ENCODE measurements at places on chromosomes 11 and 22. TPM values are rescaled to one million over a fixed set of nuclear protein-coding genes. Genes with fewer than 3 reads are reported as not detected.
A peak's percentile ranks its signal among the peaks of the same experiment; 100 is the strongest.

The SOX6 gene
- 1.8 TPM for total RNA-seq

DNA sequence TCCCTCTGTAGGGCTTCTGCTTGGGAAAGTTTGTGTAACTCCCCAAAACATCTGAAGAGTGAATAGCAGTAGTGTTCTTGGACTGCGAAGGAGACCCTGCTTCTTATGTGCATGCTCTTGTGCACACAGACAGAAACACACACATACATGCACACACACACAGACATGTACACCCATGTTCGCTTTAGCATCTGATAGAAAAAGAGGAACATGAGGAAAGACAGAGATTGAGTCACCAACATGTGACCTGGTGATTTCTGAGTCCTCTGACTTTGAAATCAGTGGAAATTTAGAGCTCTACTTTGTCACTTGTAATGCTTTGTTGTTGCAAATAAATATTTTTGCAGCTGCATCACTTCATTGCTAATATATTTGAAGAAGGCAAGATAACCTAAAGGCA is 23.8 kb downstream of the CD44 start:
- no peak for DNase-seq

- peak; percentile 62 for DNase-seq
These were observed 47.8 kb upstream of the BMAL1 start for GRCh38 chr11:13229711-13230318.

- DNase-seq, result no peak
These were observed 1.4 kb upstream of the RCE1 start for GRCh38 chr11:66841861-66842260.

The CDCA5 gene
- 19.3 TPM for total RNA-seq

DNA sequence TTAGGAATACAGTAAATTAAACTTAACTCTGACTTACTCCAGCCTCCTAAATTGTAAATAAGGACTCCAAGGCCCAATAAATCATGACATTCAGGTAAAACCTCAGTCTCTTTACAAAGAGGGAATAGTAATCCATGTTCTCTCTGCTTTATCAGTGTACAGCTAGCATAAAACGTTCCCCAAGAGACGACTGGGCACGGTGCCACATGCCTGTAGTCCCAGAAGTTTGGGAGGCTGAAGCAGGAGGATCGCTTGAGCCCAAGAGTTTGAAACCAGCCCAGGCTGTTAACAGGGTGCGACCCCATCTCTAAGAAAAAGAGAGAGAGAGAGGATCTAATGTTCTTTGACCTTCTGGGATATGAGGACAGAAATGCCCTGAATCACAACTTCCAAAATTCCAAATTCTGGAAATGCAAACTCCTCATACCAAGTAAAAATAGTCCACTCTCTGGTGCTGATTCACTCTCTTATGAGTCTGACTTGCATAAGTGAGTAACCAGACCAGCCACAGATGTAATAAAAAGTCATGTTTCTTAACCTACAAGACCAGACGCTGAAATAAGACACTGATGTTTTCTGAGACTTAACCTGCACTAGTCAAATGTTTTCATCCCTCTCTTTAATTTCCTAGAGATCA is 25.5 kb downstream of the NNMT start:
- peak; percentile 93 for DNase-seq

GRCh38 chr11:19290356-19290755 is 49.6 kb upstream of the E2F8 start:
- no peak for DNase-seq

GRCh38 chr11:46386674-46387073 is 4.9 kb downstream of the CHRM4 start:
- DNase-seq, result no peak

GRCh38 chr22:28183078-28183860 is 264.2 kb upstream of the PITPNB start:
- DNase-seq, result no peak

The LGR4 gene
- total RNA-seq, result 25.1 TPM

The LRFN4 gene
- 5.9 TPM for total RNA-seq

GRCh38 chr22:50403701-50404101 is 60.6 kb downstream of the PPP6R2 start:
- DNase-seq, result no peak

GRCh38 chr11:112637076-112637475 is 324.1 kb upstream of the NCAM1 start:
- DNase-seq, result no peak

DNA sequence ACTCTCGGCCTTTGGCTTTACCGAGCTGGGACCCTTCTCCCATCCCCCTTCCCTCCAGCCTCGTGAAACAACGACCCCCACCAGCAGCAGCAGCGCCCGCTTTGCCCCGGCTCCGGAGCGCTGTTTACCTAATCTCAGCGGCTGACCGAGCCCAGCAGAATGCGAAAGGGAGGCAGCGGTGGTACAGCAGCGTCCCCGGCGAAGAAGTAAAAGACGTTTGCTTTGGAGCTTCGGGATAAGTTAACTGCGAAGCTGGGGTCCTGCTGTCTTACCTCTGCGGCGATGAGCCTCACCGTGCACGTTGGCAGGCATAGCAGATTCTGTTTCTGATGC is 2.0 kb upstream of the LARGE1 start:
- peak; percentile 34 for DNase-seq

The GDPD4 gene
- total RNA-seq, result not detected

The ASPHD2 gene
- 4.2 TPM for total RNA-seq

DNA sequence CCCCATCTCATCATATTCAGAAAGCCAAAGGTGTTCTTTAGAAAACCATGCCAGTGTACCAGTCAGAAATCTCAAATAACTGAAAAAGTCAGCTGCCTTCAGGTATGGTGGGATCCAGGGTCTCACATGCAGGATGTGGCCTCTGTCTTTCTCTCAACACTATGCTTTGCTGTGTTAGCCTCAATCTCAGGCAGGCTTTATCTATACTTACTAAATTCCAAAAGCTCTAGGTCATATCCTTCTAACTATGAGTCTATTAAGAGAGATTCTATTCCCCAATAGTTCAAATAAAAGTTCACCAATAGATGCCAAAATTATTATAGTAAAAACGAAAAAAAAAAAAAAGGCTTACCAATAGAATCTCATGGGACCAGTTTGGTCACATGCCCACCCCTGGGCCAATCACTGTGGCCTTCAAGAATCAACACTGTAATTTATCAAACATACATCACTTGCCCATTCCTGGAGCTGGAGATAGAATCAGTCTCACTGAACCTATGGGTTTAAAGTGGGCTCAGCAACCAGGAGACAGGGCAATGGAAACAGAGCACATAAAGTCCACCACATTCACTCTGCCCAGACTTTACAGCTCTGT is 38.0 kb upstream of the APLNR start:
- DNase-seq, result peak; percentile 62

The DUSP8 gene
- total RNA-seq, result not detected

DNA sequence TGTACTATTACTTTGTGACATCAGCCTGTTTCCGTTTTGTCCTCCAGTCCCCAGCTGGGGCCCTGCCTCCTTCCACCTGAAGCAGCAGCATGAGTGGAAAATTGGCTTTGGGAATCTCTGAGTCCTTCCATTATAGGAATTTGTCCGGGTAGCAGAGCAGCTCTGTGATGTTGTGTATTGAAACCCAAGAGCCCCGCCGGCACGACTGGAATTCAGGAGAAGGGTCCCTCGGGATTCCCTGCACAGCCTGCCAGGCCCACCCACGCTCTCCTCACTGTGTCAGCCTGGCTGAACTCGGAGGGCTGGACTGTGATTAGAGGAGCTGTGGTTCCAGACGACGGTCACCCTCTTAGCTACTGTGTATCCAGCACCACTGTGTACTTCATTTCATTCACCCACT is 18.8 kb upstream of the TSPAN18 start:
- DNase-seq, result peak; percentile 29

The SPDYC gene
- total RNA-seq, result not detected

The APBB1 gene
- total RNA-seq, result 41.8 TPM

The PEX26 gene
- total RNA-seq, result 26.1 TPM

GRCh38 chr11:13205486-13205885 is 72.1 kb upstream of the BMAL1 start:
- no peak for DNase-seq

The KCNA4 gene
- 1.4 TPM for total RNA-seq

The TIGD3 gene
- not detected for total RNA-seq

GRCh38 chr11:125892071-125892470 is 4.6 kb downstream of the HYLS1 start:
- DNase-seq, result peak; percentile 27

The TMPRSS5 gene
- total RNA-seq, result 0.09 TPM

DNA sequence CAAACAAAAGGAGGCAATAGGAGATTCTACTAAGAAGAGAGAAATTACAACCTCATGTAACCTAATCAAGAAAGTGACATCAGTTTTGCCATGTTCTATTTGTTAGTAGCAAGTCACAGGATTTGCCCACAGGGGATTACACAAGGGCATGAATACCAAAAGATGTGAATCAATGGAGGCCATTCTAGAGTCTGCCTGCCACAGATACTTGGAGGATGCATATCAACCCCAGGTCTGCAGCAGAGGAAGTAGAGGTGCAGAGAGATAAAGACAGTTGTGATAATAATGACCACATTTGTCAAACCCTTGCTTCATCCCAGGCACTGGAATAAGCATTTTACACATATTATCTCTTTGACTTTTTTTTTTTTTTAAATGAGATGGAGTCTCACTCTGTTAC is 2.4 kb upstream of the ASCC2 start:
- DNase-seq, result no peak

The MIOX gene
- total RNA-seq, result not detected

DNA sequence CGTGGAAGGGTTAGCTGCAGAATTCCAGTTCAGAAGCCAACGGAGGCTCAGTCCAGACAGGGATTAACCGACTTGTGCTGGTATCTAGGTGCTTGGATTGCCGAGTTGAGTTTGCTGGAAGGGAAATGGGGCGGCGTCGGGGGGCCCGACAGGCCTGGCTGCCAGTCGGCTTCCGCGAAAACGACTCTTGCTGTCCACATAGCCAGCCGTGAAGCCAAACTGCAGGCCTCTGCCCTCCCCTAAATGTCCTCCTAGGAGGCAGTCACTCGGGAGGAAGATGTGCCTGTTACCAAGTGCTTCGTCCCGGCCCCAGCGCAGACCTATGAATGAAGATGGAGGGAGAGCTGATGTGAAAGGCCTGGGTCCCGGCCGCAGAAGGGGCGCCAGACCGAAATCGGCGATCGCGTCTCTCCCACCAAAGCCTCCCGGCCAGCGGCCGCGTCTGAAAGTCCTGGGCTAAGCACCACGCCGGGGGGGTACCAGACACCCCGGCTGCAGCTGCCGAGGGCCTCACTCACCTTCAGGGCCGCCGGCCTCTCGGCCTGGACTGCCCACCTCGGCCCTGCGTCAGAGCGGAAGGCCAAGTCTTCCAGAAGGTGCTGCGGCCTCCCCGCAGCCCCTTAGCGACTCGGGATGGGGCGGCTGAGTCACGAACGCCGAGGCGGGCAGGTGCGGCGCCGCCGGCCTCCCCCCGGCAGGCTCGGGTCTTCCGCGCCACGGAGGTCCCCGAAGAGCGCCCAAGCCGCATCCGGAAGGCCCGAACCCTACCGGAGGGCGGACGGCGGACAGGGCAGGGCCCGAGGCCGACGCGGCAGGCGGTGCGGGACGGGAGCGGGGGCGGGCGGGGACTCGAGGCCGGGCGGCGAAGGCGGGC is 7.5 kb downstream of the DPAGT1 start:
- DNase-seq, result peak; percentile 38

DNA sequence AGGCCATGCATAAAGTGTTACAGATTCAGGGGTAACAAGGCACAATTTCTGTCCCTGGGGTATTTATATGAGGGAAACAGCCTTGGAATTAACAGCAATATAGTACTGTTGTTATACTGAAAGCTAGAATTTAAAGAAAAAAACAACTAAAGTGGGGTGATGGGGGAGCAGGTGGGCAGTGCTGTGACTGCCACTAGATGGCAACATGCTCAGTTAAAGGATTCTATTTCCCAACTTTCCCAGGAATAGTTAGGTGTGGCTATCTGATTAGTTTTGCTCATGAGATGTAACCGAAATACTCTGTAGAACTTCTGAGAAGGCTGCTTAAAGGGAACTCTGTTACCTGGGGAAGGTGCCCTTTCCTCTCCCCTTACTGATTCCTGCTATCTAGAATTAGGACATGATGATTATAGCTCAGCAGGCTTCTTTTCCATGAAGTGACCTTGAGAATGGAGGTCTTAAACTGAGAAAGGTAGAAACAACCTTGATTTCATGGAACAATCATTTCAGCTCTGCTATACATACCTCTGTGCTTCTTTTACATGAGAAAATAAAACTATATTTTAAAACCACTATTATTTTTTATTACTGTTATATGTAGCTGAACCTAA is 102.6 kb downstream of the RELT start:
- peak; percentile 62 for DNase-seq

DNA sequence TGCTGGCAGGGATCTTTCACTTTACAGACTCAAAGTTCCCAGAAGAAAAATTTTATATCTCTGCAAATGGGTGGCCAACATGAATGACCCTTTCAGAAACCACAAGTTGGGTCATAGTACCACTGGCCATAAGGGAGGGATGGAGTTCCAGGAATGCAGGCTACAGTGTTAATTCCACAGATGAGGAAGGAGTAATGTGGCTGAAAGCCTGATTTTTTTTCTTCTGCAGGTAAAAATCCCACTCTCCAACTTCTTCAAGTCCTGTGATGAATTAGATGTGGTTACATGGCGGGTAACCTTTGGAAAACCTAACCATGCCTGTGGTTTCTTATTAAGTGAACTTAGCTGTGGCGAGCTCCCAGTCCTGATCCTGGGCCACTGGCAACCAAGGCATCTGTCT is 103.2 kb downstream of the SLC1A2 start:
- peak; percentile 43 for DNase-seq

- DNase-seq, result peak; percentile 96
These were observed 1.8 kb upstream of the CCND1 start for GRCh38 chr11:69638941-69639681.

- DNase-seq, result no peak
These were observed 132.3 kb downstream of the APIP start for GRCh38 chr11:34783816-34784317.

The MYOD1 gene
- total RNA-seq, result not detected

The TMEM41B gene
- total RNA-seq, result 26.8 TPM

- DNase-seq, result no peak
These were observed 118.9 kb downstream of the MRTFA start for GRCh38 chr22:40517631-40518030.

DNA sequence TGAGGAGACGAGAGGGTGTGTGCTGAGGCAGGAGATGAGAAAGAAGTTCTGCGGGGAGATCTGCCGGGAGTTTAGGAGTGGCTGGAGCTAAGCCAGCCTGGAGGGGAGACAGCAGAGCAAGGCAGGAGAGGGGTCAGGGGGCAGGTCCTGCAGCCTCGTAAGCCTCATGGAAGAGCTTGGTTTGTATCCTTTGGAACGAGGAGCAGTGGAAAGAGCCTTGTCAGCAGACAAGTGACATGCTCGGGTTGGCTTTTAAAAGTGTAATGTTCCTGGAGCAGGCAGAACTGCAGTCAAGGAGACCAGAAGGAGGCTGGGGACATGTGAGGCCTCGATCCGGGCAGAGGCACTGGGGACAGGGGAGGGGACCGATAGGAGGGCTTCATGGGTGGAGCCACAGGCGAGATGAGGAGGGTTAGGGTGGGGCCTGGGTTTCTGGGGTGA is 21.4 kb upstream of the TUB start:
- no peak for DNase-seq

DNA sequence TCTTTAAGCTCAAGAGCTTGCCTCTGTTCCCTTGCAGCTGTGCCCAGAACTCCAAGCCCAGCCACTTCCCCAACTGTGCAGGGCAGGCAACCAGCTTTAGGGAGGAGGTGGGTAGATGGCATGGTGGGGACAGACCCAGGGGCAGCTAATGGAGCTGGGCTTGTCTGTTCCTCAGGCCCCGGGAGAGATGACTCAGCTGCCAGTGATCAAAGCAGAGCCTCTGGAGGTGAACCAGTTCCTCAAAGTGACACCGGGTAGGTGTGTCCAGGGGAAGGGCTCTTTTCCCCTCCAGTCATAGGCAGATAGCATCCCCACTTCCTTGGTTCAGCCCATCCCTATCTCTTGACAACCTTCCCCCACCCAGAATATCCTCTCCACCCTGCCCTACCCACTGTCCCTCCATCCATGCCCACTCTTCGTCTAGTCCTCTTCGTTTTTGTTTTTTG is 32.4 kb downstream of the CREB3L1 start:
- DNase-seq, result no peak

Data from fibroblast of the aortic adventitia (primary cell).